Dermis blood vessel endothelial cell (primary cell): ENCODE measurements at places on chromosomes 5 and 9.

DNA sequence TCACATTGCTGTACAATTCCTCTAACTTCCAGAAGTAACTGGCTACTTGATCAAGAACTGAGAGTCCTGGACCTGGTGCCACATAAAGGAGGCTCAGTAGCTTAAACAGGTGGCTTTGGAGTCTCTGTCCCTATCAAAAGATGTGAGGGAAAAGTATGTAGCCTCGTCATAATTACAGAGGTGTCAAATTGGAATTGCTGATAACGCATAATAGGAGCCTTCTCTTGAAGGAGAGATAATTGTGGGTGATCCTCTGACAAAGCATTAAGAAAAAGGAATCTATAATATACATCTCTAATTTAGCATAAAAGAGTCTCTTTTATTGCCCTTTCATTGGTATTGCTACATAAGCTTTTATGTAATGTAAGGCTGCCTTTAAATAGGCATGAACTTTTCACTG lies 1246.4 kb upstream of the CDH9 start:
- no peak for DNase-seq

DNA sequence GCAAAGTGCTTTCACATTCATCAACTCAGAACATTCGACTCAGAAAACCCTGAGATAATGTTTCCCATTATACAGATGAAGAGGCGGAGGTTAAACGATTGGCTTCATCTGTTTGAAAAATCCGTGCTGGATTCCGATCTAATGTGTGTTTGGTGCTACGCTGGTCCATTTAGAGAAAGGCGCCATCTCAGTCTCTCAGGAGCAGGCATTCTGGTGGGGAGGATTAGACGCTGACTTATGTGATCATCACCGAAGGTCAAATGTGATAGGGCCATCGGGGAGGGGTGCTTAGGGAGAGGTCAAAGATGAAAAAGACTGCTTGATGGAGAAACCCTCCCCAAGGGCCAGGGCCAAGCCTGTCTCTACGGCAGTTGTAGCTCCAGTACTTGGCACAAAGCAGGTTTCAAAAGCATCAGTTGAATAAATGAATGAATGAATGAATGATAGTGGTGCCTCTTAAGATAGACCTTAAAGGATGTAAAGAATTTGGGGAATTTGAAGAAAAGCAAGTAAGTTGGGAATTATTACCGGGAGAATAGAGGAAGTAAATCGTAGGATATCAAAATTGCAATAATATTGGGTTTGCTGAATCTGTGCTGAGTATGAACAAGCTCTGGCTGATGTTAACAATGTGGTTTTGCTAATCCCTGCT lies 160.6 kb upstream of the SHB start:
- DNase-seq = no peak

- no peak for DNase-seq
Observed at GRCh38 chr5:81726297-81726696, 24.6 kb downstream of the SSBP2 start.

DNA sequence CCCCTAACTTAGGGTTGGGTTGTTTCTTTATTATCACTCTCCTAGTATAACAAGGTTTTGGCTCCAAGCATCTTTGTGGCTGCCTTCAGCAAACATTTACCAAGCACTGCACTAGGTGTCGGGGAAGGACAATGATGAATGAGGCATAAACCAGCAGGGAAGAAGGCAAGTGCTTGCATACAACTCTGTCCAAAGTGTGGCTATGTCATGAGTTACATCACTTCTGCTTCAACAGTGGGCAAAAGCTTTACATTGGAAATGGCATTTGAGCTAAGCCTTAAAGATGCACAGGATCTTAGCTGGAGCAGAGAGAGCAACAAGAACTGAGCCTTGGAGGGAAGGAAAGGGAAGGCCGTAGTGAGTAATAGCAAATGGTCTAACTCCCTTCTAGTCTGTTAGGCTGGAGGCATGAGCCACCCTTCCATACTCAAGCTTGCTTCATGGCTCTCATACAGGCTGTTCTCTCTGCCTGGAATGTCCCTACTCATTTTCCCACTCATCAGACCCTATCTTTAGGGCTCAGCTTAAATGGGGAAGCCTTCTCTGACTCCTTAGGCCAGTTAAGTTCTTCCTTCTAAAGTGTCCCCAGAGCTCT lies 121.8 kb downstream of the SEMA6A start:
- DNase-seq = no peak

- DNase-seq = no peak
Observed at GRCh38 chr9:70566751-70567150, 152.3 kb upstream of the KLF9 start.

GRCh38 chr5:124936626-124936933 lies 190.1 kb upstream of the ZNF608 start:
- DNase-seq = no peak
